Activated T-cell treated with anti-CD3 and anti-CD28 coated beads, Interleukin-2, amount 50 U/mL, for 4 hours (primary cell): ENCODE measurements at places on chromosomes 6 and 20. TPM values are rescaled to one million over a fixed set of nuclear protein-coding genes. Genes with fewer than 3 reads are reported as not detected.

GRCh38 chr6:104266922-104267321, 592.8 kb downstream of the HACE1 start:
- no peak for DNase-seq

NHSL1 gene
- total RNA-seq = 0.11 TPM

TRIM10 gene
- total RNA-seq = not detected

DNA sequence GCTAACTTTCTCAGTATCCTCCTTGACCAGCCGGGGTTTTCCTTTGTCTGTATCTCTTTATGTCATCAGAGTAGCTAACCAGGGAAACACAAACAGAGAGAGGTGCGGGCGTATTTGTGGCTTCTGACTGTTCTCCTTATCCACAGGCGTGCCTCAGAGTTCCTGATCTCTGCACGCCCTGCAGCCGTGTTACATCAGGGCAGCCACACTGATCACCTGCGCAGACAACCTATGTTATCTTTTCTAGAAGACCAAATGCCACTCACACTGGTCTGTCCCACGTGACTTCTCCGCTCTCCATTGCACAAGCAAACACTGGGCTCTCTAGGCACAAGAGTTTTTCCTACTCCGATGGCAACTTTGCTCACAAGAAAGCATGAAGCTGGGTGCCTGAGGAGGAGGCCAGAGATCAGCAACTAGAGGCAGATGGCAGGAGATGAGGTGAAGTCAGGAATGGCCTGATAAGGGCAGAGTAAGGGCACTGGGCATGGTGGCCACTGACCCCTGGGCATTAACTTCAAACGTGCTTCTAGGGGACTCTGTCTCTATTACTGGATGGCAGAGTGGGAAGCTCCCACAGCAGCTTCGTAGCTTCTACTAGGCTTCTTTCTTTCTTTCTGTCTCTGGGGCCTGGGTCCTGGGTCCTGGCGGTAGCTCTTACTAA, 4.5 kb downstream of the PDE10A start:
- no peak for DNase-seq

DNA sequence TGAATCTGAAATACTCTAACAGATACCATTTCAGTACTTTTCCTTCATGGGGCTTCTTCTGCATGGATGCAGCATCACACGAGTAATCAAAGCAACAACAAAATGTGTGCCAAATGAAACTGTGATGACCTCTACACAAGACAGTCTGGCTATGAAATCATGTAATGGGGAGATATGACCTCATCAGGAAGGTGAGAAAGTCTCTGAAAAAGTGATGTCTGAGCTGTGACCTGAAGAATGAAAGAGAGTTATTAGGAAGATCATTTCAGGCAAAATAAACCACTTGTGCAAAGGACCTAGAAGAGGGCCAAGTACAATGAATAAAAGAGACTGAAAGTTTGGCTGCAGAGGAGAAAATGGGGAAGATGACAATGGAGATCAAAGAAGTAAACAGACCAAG, 182.8 kb downstream of the PTPRK start:
- DNase-seq = no peak

BCAS1 gene
- 0.40 TPM for total RNA-seq

DNA sequence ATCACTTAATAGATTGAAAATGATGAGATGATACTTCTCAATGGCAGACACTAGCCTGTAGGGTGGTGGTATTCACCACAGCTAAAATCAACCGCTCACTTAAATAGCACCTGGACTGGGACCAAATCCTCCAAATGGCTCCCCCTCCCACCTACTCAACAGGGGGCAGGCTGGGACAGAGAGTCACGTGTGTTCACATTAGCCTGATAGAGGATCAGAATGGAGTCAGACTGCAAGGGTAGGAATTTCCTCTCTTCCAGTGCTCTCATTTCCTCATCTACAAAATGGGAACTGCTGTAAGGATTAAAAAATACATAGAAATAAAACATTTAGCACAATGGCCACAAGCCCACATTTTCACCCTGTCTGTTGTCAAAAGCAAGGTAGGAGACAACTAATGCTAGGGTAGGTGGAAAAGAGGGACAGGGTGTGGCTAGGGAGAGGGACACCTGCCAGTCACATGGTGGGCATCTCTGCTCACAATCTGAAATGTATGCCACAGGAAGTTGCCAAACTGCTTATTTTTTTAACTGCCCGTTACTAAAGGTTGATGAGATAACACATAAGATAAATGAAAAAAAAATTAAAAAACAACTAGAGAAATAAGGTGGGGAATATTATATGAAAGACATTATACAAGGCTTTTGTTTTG, 55.3 kb downstream of the BACH2 start:
- no peak for DNase-seq

- no peak for DNase-seq
These were observed 54.8 kb upstream of the MBOAT1 start for GRCh38 chr6:20266851-20267608.

DNA sequence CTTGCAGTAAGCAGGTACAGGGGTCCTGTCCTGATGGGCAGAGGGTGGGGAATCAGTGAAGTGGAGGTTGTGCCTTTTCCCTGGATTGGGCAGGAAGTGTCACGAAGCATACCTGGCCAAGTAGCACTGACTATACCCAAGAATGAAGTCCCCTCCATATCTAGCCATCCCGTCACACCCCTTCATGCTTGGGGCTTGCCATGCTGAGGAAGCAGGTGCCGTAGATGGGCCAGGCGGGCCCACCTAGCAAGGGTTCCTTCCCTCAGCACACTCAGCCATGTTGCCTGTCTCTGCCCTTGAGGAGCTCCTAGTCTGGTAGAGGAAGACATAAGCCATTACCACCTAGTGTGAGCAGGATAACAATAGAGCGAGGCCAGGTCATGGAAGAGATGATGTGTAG, 33.5 kb downstream of the EIF2S2 start:
- DNase-seq = no peak

CAP2 gene
- not detected for total RNA-seq

- no peak for DNase-seq
These were observed 934.4 kb downstream of the HACE1 start for GRCh38 chr6:103925317-103925716.

HLA-DRA gene
- total RNA-seq = 18.4 TPM

DNA sequence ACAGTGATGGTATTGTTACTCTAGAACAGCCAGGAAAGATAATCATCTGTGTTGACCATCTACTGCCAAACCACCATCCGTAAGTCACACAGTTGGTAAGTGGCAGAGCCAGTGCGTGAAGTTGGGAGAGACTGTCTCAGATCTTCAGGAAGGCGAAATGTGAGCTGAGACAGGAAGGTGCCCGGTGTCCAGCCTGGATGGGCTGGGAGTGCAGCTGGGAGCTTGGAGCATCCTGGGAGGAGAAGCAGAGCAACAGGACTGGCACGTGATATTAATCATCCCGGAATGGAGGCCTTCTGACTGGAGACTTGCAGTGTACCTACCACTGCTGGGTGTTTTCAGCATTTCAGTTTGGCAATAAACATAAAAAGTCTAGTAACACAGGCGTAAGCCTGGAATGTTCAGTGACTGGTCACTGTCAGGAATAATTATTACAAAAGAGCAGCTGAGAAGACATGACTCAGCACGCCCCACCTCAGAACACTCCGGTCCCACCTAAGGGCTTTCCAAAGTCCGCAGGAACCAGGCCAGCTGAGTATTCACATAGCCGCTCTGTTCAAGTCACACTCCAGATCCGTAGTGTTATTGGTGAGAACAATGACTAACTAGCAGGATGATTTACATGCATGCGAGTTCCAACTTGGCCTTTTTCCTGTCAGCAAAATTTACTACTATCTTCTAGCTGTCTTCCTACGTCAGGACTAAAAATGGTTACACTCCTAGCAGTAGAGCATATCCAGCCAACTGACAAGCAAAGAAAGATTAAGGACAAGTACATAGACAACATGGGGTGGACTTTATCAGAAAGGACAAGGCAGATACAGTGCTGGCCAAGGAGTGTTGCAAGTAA, 45.1 kb upstream of the PNRC1 start:
- no peak for DNase-seq

- DNase-seq = no peak
These were observed 125.5 kb downstream of the ANKRD60 start for GRCh38 chr20:58102744-58103516.

ANKS1A gene
- 8.2 TPM for total RNA-seq

ME1 gene
- total RNA-seq = 0.55 TPM

HDGFL1 gene
- not detected for total RNA-seq

DNA sequence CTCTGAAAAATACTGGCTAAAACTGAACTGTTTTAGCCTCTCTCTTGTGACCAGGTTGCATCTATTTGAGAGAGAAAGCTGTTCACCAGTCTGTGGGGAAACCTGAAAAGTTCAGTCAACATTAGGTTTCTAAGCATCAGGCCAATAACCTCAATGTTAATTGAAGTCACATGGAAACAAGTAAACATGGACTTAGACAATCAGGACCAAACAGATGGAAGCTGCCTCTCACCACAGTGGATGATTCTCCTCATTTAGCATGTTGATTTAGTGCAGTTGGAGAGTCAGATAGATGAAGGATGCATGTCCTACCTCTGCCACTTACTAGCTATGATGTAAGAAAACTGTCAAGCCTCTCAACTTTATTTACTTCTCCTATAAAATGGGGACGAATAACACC, 18.2 kb downstream of the SCGN start:
- DNase-seq = no peak

COL21A1 gene
- total RNA-seq = not detected

RNF144B gene
- total RNA-seq = 0.61 TPM

- no peak for DNase-seq
These were observed 1.9 kb upstream of the ULBP1 start for GRCh38 chr6:149961728-149962425.

DNA sequence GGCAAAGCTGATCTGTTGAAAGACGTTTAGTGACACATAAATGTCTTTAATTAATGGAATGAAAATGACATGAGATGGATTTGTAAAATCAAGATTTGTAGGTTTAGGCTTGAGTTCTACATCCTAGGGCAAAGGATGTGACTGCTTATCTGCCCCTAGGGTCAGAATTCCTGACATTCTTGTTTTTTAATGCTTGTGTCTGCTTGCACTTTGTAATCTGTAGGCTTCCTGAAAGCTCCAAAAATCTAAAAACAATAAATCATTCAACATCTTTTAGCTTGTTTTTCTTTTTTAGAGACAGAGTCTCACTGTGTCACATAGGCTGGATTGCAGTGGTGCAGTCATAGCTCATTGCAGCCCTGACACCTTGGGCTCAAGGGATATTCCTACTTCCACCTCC, 107.9 kb upstream of the MLIP start:
- no peak for DNase-seq

GRCh38 chr6:139927236-139927635, 552.8 kb upstream of the CITED2 start:
- no peak for DNase-seq

- no peak for DNase-seq
These were observed 109.1 kb downstream of the TSHZ2 start for GRCh38 chr20:53080969-53081871.

GNL1 gene
- 134 TPM for total RNA-seq

DNA sequence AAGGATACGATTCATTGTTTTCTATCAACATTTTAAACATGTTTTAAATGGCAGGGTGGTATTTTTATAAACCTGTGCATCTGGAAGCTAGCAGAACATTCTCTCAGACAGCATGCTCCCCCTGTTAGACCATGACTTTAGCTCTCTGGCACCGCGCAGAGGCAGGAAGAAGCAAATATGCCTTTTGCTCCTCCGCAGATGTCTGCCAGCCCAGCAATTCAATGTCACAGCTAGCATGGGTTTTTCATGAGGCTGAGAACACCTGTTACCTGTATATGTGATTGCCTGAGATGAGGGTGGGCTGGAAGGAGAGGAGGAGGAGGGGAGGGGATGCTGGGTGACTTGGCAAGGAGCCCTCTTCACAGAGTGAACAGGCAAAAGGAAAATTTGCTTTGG, 6.7 kb downstream of the MTCH1 start:
- no peak for DNase-seq

DNA sequence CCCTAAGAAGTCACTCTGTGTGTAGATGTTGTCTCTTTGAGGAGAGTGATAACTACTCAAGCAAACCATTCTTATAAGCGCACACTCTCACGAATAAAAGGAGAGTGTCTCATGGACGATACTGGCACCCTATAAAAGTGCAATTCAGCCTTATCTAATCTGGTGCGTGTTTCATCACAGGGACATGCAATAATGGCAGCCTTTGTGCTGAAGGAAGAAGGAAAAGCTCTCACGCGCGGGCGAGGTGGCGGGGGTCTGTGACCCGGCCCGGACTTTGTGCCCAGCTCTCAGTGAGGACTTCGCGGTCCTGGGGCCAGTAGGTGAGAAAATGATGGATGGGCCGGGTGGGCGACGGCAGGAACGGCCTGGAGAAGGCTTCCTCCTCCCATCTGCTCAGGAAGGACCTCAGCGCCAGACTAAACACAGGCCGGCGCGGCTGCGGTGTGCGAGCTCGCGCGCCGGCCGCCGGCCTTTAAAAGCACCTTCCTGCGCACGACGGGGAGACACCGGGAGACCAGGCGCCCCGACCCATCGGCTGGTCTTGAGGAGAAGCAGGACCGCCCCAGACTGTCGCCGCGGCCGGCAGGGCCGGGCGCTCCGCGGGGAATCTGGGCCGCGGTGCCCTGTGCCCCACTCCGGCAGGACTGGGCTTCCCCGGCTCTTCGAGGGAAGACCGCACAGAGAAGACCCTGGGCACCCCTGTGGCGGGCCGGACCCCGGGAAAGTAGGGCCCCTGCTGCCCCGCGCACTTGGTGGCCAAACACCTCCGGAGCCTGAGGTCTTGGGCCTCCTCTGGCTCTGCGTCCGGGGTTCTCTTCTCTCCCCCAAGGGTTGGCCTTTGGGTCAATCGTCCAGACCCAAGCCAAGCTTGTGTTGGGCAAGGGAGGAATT, 8.3 kb upstream of the FOXC1 start:
- no peak for DNase-seq

- no peak for DNase-seq
These were observed 30.2 kb downstream of the EPHA7 start for GRCh38 chr6:93389192-93389591.

DNA sequence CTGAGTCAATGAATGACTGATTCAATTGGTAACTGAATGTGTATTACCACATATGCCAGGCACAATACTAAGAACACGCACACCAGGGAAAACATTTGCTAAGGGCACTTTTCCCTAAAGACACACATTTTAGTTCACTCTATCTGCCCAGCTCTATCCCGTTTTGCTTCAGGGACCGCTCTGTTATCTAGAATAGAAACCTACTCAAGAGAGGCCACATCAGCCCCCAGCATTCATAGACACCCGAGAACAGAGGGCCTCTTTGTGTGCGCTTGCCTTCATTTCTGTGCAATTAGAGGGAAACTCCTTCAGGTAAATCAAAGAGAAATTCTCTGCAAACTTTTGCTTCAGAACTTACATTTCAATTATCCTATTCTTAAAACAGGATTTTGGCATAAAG, 50.3 kb downstream of the DZANK1 start:
- DNase-seq = no peak

- no peak for DNase-seq
These were observed 116.6 kb downstream of the CRYBG1 start for GRCh38 chr6:106477146-106477545.

GRCh38 chr6:163820745-163821458, 406.4 kb downstream of the QKI start:
- no peak for DNase-seq
